ENCODE measurements at places on chromosomes 11 and 22. TPM values are rescaled to one million over a fixed set of nuclear protein-coding genes. Genes with fewer than 3 reads are reported as not detected.

Gene RBMXL2
- total RNA-seq = not detected

Gene OR4X2
- not detected for total RNA-seq

Gene HTATIP2
- 6.9 TPM for total RNA-seq

Gene GGTLC2
- not detected for total RNA-seq

Gene DMC1
- 5.6 TPM for total RNA-seq

Gene OR52I1
- total RNA-seq = not detected

Gene SIK2
- total RNA-seq = 20.7 TPM

Gene RASD2
- 0.30 TPM for total RNA-seq

Gene MGAT3
- total RNA-seq = 4.2 TPM

Gene IGSF9B
- total RNA-seq = 2.0 TPM

Gene OR51B2
- 0.59 TPM for total RNA-seq

Gene SCN2B
- total RNA-seq = 2.8 TPM

Gene PMM1
- total RNA-seq = 13.9 TPM

Gene SERPING1
- total RNA-seq = 23.5 TPM

Gene IGLL1
- 0.39 TPM for total RNA-seq

Gene ACRV1
- total RNA-seq = not detected

Gene MDK
- total RNA-seq = 70.1 TPM

Gene OR8G5
- total RNA-seq = not detected

Gene SERHL2
- total RNA-seq = 3.1 TPM

Gene TUB
- 20.2 TPM for total RNA-seq

Gene MYBPC3
- total RNA-seq = 0.30 TPM

Gene VSIG10L2
- total RNA-seq = 0.39 TPM

Gene TRIM3
- 21.4 TPM for total RNA-seq

Gene BCR
- 25.1 TPM for total RNA-seq

Gene OR10A2
- not detected for total RNA-seq

Gene KCNK7
- 8.5 TPM for total RNA-seq

Gene FAM180B
- total RNA-seq = 0.99 TPM

Gene ZNF215
- total RNA-seq = 1.6 TPM

Gene HPS5
- 32.8 TPM for total RNA-seq

Gene LGR4
- 142 TPM for total RNA-seq

Gene NLRP14
- total RNA-seq = 0.20 TPM

Gene PNPLA5
- 2.3 TPM for total RNA-seq

Gene ENTHD1
- not detected for total RNA-seq

Gene NXPE1
- not detected for total RNA-seq

Gene HPX
- 1.9 TPM for total RNA-seq

Gene ADM2
- total RNA-seq = 0.39 TPM

Gene KDELR3
- 24.0 TPM for total RNA-seq

Gene C22orf15
- 0.30 TPM for total RNA-seq

Gene TMEM191C
- 1.8 TPM for total RNA-seq

Gene NCR3LG1
- total RNA-seq = 1.8 TPM

Gene APOL4
- total RNA-seq = 16.1 TPM

Gene OR8A1
- total RNA-seq = not detected
